ENCODE measurements at places on chromosomes 12 and 14.

DNA sequence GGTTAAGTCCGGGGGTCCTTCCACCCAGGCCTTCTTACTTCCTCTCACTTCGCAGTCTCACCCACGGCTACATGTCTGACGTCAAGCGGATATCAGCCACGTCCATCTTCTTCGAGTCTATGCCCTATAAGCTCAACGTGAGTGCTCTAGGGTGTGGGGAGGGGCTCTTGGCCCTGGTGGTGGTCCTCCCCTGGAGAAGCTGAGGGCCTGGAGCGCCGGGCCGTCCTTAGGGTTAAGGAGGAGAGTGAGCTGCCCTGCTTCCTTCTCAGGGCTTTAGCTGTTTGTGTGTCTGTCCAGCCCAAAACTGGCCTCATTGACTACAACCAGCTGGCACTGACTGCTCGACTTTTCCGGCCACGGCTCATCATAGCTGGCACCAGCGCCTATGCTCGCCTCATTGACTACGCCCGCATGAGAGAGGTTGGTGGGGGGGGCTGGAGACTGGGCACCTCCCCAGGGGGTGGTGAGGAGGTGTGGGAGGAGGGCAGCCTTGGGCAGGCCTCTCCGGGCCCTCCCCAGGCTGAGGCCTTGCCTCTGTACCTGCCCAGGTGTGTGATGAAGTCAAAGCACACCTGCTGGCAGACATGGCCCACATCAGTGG lies 2.7 kb downstream of the SHMT2 start:
- peak; percentile 28 for DNase-seq

DNA sequence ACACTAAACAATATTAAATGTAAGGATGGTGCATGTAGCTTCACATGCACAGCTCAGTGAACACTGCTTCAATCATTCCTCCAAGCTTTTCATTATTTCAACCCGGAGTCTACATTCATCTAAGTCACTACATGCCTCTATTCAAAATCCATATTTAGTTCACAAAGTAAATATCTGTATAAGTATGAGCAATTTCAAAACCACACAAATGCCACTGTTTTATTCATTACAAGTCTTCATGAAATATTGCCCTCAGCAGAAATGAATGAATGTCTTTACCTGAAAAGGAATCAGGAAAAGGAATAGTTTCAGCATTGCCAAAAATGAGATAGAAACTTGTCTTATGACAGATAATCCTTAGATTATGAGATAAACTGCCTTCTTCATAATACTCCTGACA lies 149.4 kb downstream of the SLC38A4 start:
- no peak for DNase-seq

DNA sequence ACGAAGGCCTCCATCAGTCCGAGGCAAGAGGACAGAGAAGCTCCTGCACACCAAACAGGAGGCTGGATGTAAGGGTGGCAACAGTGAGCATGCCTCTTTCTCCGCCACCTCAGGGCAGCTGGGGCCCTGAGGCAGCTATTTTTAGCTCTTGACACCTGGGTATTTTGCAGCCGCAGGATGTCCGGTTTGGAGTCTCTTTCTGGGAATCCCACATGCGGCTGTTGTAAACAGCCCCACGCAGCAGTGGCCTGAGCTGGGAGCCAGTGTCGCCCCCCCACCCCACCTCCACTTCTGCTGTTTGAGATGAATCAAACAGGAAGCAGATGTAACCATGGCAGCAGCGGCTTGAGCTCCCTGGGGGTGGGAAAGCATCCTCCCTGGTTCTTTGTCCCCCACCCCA lies 11.7 kb downstream of the HDAC7 start:
- DNase-seq = peak; percentile 80

GRCh38 chr14:106683631-106684030 lies 1157.2 kb downstream of the TMEM121 start:
- DNase-seq = no peak

Data from femur (tissue), 1 donor.